ENCODE measurements at places on chromosomes 7 and 10.

DNA sequence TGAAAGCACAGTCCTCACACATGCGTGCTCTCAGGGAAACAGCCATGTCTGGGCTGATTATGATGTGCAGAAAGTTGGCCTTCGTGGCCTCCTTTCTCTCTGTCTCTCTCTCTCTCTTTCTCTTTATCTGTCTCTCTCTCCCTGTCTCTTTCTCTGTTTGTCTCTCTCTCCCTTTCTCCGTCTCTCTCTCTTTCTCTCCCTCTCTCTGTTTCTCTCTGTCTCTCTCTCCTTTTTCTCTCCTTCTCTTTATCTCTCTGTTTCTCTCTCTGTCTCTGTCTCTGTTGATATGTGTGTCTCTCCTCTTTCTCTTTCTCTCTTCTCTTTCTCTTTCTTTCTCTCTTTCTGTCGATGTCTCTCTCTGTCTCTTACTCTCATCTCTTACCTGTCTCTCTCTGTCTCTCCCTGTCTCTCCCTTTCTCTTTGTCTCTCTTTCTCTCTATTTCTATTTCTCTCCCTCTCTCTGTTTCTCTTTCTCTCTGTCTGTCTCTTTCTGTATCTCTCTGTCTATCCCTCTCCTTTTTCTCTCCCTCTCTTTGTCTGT lies 105.4 kb upstream of the MPP7 start:
- no peak for DNase-seq

DNA sequence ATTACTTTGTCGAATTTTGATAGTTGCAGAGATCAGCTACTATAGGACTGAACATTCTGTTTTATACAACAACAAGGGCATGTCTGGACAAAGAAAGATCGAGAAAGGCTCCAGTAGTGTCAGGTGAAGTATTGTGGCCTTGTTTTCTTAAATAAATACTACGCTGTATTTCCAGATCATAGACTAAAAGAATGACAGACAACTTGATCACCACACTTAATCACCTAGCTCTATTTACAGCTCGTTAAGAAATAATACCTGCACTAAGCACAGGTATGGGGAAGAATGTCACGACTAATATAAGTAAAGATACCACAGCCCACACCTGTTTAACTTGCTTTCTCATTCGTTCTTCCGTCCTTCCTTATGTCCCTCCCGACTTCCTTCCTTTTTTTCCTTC lies 269.2 kb downstream of the HGF start:
- DNase-seq = no peak

- DNase-seq = no peak
Measured at GRCh38 chr7:127600885-127601284, 7.3 kb downstream of the FSCN3 start.

GRCh38 chr7:55509322-55509721 lies 63.0 kb downstream of the VOPP1 start:
- no peak for DNase-seq

- peak; percentile 64 for DNase-seq
Measured at GRCh38 chr7:54841772-54842697, 83.0 kb upstream of the SEC61G start.

DNA sequence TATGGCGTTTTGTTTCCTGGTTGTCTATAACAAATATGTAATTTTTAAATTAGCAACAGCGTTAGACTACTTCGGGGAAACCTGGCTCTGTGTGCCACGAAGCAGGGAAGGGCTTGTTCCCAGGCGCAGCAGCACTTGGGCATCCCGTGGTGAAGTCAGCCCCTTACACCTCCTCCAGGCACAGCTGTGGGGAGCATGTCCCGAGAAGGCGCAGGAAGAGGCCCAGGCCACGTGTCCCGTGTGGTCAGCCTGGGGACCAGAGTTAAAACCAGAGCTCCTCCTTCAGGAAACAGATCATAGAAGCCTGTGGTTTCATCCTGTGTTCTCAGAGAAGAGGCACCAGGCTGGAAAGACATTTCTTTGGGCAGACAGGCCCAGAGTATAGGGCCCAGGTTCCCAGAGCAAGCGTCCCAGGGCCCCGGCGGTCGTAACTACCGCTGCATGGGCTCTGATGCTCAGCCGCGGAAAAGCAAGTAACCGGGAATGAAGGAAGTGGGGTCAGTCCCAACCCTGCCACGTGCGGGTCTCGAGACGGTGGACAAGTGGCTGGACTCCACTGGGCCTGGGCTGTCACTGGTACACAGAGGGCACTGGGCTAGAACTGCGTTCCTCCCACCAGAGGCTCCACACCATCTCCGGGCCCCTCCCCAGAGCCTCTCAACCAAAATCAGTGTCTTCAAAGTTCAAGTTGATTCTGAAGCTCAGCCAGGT lies 7.1 kb downstream of the NUDT1 start:
- DNase-seq = peak; percentile 88

DNA sequence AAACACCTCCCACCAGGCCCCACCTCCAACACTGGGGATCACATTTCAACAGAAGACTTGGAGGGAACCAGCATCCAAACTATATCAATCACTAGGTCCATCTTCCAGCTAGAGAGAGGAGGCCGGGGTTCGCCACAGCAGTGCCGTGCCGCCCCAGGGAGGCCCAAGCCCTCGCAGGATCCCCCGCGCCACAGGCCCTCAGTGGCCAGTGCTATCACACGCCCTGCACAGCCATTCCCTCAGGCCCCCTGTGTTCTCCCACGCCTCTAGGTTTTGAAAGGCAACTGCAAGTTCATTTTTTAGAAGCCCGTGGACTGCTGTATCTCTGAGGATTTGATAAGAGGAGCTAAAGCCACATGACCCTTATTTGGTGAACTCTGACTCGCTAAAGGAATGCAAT lies 136.4 kb downstream of the OAT start:
- DNase-seq = no peak

DNA sequence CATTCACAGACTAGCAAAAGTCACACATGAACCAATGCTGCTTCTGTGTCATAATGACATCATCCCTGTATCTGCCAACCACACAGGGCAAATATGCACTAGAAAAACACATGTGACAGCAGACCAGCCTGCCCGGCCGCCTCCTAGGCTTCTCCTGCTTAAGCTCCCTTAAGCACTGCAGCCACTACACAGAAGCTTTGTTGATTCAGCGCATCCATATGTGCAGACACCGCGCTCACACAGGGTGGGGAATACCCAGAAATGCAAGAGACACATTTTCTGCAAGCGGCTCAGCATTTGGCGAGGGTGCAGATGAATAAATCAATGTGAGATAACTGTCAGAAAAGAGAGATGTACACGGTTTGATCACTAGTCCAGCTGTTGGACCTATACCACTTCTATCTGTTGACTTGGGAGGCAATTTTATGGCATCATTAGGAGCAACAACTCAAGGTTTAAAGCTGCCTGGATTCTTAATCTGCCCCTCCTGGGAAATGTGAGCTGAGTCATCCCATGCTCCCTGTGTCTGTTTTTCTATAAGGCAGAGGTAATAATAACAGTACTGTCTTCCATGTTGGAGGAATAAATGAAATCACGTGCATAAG lies 33.4 kb downstream of the CPXM2 start:
- DNase-seq = no peak

DNA sequence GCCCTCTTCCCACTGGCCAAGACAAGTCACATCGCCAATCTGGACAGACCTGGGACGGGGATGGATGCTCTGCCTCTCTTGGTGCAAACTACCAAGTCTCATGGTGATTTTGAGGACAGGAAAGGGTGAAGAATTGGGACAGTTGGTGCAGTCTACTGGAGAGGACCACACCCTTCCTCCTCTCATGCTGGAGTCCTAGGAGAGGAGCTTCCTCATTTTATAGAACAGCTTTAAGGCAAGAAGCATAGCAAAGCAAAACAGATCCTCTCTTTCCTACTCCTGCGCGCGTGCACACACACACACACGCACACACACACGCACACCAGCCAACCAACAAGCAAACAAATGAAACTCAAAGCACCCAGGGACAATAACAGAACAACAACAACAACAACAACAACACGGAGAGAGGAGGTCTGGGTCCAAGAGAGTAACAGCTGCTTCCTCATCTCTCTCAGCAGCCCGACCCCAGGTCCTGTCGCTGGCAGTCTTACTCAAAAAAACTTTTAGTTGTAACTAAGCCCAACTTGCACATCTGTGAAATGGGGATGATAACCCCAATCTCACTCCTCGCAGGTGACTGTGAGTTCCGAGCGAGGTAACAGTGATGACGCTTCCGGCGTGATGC lies 83.4 kb downstream of the TMEM178B start:
- no peak for DNase-seq

GRCh38 chr10:69073736-69074364 lies 14.1 kb upstream of the SRGN start:
- DNase-seq = no peak

DNA sequence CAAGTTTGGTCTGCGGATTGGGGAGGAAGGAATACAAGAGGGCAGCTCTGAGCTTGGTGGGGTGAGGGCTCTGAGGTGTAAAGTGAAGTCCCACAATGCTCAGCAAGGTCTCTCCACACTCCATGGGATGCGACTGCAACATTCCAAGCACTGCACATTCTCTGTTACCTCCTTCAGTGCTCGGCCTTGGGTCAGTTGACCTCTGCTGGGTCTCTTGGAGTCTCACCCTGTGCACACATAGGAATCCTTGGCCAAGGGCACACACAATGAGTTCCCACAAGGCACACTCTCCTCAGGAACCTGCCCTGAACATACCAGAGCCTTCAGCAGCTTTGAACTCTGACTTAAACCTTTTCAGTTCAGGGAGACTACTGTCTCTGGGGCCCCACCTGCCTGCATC lies 2.4 kb upstream of the WDFY4 start:
- no peak for DNase-seq

GRCh38 chr10:12781976-12782375 lies 219.5 kb downstream of the CCDC3 start:
- no peak for DNase-seq

- DNase-seq = peak; percentile 18
Measured at GRCh38 chr10:91220954-91221675, 652 bp downstream of the PCGF5 start.
